ENCODE measurements at places on chromosomes 7 and 10.

GRCh38 chr10:32332299-32332750, 14.6 kb downstream of the EPC1 start:
- no peak for DNase-seq

DNA sequence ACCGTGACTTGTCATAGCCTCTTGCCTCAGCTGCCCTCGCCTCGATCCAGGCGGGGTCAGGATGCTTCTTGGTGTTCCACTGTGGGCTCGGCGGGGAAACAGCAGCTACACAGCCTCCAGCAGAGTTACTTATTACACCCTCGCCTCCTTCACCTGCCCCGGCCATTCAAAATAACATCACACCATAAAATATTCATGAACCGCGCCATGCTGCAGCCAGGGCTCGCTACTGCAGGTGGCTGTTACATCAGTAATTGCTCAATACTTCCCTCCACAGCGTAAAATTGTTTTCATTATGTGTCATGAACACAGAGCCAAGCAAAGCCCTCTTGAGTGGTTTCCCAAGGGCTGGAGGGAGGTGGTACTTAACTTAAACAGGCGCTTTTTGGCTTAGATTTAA, 241.5 kb upstream of the SP8 start:
- no peak for DNase-seq

DNA sequence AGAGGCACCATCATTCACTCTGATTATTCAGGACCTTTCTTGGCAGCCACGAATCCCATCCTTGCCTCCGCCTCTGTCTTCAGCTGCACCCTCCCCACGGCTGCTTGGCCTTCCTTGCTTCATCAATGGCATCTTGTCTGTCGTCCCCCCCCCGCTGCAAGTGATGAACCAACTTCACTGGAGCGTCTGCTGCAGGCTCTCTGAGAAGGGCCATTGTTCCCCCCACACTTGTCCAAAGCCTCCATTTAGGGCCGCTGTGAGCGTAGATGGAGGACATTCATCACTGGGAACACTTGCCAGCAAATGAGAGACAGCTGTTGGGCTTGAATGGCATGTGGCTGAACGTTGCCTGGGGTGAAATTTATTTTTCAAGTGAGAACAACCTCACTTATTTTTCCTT, 20.1 kb downstream of the AFAP1L2 start:
- DNase-seq = no peak

DNA sequence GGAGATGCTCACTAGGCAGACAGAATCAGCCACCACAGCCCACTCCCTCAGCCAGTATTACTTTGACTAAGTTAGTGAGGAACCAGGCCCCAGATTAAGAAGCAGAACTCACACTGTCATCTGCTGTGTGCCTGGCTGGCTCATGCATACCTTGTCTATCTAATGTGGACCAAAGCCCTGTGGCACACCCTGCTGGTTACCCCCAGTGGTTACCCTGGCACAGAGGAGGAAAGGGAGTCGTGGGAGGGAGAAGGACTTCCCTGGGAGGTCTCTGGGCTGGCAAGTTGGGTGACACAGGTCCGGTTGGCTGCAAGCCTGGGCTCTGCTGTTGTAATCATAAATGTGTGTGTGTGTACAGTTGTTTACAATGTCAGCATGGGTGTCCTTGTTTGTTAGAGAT, 7.5 kb upstream of the SH2D4B start:
- no peak for DNase-seq

DNA sequence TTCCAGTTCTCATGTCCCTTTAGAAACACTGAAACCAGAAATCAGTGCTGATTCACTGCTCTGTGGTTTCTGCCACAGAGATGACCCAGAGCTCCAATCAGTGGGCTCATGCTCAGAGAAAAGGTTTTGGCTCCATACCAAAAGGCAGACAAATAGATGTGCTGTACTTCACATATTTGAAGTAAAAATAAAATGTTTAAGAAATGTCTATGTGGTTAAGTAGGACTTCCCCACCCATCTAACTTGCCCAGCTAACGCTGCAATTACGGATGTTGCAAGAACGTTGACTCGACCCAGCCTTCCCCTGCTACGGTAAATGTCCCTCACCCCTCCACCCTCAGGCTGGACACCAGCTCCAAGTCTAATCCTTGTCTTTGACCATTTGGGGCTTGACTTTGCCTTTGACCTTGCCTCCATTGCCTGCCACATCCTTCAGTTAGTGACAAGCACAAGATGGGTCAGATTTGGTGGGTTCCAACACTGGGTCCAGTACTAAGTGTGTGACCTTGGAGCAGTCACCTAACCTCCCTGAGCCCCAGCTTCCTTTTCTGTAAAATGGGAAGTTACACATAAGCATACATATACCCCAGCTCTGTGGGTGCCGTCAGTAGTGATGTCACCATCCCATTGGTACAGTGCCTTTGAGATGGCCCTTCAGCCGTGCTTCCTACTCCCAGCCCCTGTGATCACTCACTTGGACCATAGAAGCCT, 95.8 kb downstream of the CHST15 start:
- DNase-seq = no peak

GRCh38 chr10:101897633-101898032, 54.0 kb upstream of the KCNIP2 start:
- DNase-seq = no peak

GRCh38 chr7:124188576-124188975, 155.7 kb upstream of the TMEM229A start:
- DNase-seq = no peak

DNA sequence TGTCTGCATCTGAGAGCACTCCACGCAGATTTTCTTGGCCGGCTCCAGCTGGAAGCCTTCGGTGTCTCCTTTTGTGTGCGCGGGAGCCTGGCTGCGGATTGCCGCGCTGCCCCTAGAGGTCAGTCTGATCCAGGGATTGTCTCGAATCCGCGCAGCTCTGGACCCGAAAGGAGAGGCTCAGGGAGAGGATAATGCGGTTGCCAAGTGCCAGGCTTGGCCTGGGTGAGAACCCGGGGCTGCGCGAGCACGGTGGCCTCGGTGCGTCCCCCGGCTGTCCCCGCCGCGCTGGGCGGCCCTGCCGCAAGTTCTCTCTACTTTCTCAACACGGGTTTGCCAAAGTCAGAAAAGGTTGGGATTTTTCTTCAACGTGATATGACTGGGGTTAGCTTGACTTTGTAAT, 140.9 kb downstream of the ADCYAP1R1 start:
- DNase-seq = no peak

GRCh38 chr7:112484671-112485167, 3.9 kb downstream of the LSMEM1 start:
- DNase-seq = peak; percentile 5

DNA sequence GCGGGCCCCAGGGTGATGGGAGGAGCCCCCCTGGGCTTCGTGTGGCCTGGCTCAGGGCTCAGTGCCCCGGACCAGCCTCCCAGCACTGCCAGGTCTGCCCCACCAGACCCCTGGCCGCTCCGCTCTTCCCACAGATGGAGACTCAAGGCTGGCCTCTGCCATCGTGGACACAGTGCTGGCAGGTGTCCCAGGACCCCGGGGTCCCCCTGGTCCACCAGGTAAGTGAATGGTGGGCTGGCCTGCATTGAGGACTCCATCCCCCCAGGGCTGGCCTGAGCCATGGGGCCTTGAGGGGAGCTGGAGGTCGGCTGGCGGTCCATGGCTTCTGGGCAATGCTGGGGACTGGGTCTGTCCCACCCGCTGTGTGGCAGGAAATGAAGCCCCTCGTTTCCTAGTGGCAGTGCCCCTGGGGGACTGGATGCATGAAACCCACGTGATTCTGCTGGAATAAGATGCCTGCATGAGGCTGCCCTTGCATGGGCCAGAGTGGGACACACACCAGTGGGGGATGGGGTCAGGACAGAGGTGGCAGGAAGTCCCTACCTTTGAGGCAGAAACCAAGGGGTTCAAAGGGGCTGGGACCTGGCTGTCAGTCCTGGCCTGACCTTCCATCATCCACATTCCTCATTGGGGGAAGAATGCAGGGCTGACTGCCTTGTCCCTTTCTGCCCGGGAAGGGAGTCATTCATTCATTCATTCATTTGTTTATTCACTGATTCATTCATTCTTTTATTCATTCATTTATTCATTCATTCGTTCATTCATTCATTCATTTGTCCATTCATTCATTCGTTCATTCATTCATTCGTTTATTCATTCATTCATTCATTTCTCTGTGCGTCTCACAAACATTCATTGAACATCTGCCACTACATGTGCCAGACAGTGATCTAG, 81.8 kb downstream of the MYL10 start:
- DNase-seq = no peak

- DNase-seq = no peak
Measured at GRCh38 chr10:130026670-130027456, 62.8 kb upstream of the EBF3 start.

- no peak for DNase-seq
Measured at GRCh38 chr10:80697926-80698325, 160.2 kb downstream of the SH2D4B start.

GRCh38 chr10:129792141-129792540, 171.9 kb downstream of the EBF3 start:
- no peak for DNase-seq

DNA sequence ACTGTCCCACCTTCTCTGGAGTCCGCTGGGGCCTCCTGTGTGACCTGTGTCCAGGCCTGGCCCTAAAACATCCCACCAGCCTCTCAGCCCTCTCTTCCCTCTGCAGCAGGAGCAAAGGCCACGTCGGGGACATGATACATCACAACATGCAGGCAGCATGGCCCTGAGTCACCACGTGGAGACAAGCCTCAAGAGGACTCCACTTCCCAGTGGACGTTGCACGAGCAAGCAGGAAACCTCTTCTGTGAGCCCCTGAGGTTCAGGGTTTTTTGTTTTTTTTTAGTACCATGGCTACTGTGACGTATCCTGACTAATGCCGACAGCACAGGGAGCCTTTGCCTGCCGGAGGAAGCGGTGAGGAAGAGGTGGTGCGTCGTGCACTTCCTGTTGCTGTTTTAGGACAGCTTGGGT, 165.9 kb downstream of the DNAJB6 start:
- no peak for DNase-seq

DNA sequence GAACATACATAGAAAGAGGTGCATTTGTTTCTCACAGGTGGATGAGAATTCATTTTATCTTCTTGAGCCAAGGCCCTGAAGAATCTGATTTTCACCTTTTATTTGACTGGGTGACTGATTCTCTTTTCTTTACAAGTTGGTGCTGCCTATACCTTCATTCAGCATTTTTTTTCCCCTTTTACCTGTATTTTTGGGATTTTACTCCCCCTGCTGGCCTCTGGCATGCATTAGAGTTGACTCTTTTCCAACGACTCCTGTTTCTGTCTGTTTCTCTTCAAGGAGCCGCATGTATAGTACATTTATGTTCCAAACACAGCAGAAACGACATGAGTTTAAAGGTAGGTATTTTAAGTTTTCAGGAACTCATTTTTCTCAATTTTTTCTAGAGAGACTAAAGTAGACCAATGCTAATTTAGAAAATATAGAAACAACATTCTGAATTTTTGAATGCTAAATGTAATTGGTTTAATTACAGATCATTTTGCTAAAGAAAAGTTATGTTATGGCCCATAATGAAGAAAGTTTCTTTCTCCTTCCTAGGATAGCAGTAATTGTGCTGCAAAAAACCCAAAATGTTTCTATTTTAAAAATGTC, 149.8 kb upstream of the HDAC9 start:
- DNase-seq = no peak

- no peak for DNase-seq
Measured at GRCh38 chr7:139284252-139284896, 53.3 kb downstream of the UBN2 start.

DNA sequence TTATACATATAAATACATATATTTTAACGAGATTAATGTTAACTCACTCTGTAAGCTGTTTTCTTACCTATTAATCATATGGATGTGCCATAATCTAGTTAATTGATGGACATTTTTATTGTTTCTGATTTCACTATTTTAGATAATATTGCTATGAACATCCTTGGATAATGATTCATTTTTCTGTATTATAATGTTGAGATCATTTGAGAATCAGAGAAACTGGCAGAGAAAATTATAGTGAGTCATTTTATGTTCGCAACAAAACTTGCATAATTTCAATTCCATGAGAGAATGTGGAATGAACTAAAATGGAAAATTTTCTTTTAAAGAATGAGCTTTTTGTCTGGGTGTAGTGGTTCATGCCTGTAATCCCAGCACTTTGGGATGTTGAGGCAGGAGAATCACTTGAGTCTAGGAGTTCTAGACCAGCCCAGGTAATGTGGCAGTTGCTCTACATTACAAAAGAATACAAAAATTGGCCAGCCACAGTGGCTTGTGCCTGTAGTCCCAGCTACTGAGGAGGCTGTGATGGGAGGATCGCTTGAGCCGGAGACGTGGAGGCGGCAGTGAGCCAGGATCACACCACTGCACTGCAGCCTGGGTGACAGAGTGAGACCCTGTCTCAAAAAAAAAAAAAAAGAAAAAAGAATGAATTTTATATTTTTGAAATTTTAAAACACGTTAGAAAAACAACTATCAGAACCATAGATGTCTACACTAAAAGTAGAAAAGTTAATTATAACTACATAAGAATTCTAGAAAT, 40.5 kb downstream of the PAPSS2 start:
- no peak for DNase-seq

GRCh38 chr10:77670817-77671443, 33.3 kb upstream of the KCNMA1 start:
- DNase-seq = no peak

GRCh38 chr10:98289802-98290209, 21.8 kb upstream of the LOXL4 start:
- no peak for DNase-seq

DNA sequence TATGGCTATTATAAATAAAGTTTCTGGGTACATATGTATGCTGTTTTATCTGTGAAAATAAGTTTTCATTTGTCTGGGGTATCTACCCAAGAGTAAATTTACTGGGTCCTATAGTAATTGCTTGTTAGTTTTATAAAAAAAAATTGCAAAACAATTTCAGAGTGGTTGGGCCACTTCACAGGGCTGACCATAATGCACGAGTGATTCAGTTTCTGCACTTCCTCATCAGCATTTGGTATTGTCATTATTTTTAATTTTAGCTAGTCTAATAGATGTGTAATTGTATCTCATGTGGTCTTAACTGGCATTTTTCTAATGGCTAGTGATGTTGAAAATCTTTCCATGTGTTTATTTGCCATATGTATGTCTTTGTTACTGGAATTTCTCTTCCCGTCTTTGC, 452.4 kb upstream of the AKR1E2 start:
- DNase-seq = no peak

DNA sequence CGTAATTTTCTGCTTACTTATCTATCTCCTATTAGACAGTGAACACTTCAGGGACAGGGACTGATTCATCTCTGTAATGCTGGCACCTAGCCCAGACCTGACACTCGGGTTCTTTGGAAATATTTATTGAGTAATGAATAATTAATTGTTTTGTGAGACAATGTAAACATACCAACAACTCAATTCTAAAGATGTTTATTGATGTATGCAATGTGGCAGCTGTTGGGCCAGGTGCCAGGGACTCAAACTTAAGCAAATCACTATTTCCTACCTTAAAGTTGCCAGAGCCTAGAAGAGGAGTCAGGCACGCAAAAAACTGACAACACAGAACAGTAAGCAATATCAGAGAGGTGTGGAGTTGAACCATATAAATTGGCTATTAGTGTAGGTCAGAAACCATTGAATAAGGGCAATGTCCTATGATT, 63.6 kb upstream of the BMPER start:
- no peak for DNase-seq

DNA sequence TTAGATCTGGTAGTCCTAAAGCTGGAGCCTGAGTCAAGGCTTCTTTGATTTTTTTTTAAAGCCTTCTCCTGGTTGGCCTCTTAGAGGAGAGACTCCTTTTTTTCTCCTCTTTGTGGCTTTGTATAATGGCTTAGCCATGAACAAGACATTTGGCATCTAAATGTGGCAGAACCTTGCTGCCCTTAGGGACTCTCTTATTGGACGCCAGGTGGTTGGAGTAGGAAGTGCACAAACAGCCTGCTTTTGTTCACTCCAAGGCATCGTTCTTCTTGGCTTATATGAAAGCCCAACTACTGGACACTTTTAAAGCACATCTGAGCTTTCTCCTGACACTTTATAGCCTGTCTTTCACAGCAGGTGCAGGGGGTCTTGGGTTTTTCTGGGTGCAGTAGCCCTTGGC, 25.0 kb downstream of the ZPBP start:
- DNase-seq = no peak

Measured in thoracic aorta (tissue), 2 donors.